ENCODE measurements at places on chromosomes 7 and 10.

DNA sequence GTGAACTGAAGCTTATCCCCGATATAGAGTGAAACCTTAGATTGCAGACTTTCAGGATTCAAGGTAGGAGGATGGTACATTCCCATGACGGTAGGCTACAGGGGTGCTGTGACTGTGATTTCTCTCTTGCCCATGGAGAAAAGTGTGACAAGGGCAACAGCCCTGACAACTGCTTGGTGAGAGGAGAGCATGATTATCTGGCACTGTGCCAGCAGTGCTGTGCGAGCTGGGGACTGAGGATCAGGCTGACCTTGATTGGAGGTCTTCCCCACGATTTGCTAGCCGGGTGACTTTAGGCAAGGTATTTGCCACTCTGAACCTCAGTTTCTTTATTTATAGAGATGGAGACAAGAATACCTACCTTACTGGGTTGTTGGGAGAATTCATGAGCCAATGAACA, 229.5 kb downstream of the PTEN start:
- DNase-seq: no peak

GRCh38 chr10:79394664-79395063, 47.4 kb downstream of the PPIF start:
- DNase-seq: no peak

DNA sequence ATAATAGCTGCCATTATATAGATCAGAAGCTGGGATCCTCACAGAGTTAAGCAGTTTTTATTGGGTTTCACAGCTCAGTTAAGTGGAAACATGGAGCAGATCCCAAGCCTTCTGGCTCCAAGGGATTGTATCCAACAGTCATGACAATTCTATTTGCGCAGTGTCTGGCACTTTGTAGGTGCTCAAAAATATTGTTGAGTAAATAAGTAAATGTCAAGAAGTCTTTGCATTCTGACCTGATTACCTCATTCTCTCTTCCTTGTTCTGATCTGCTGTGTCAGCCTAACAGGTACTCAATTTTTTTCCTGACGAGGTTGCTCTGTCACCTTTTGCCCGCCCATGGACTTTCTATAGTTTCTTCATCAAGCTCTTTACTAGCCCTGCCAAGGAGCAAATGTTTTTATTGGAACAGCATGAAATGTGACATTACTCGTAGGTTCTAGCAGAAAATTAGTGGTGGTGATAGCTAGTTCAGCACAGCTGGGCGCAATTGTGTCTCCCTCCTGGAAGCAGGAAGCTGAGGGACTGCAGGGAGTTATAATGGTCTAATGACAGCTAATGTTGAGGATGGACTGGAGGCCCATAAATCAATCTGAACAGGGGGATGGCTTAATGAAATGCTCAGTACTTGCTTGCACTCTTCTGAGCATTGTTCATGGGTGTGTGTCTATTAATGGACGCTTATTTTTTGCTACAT, 680.2 kb downstream of the CCSER2 start:
- no peak for DNase-seq

GRCh38 chr7:30799206-30799975, 28.2 kb downstream of the MINDY4 start:
- DNase-seq: no peak

GRCh38 chr7:2030475-2031450, 202.0 kb downstream of the MAD1L1 start:
- DNase-seq: no peak

DNA sequence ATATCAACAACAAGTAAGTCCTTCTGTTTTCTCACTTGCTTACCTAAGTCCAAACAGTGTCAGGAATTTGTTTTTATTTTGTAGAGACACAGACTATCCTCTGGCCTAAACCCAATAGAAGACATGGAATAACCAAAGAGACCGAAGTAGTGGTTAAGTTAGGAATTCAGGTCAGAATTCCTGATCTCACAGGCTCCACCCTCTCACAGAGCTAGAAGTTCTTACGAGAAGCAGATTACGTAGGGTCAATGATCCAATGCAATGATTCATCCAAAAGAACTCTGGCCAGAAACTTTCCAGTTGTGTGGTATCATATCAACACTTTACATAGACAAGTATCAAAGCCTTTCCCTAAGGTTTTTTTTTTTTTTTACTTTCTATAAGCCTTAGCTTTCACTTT, 73.8 kb downstream of the IQUB start:
- no peak for DNase-seq

Data from activated CD8-positive, alpha-beta memory T cell treated with anti-CD3 and anti-CD28 coated beads for 1 hour (primary cell).